NAMALWA (cell line): ENCODE measurements at places on chromosomes 11 and 22.
A peak's percentile ranks its signal among the peaks of the same experiment; 100 is the strongest.

- DNase-seq: no peak
These were observed 542.9 kb downstream of the NTM start for GRCh38 chr11:131913267-131913666.

- DNase-seq: no peak
These were observed 1476.0 kb downstream of the TBC1D22A start for GRCh38 chr22:48238284-48238915.

GRCh38 chr22:36738416-36739020 lies 35.0 kb upstream of the CACNG2 start:
- DNase-seq: no peak

- DNase-seq: no peak
These were observed 15.0 kb downstream of the INCENP start for GRCh38 chr11:62138630-62139425.

GRCh38 chr22:40328546-40329456 lies 17.5 kb upstream of the ADSL start:
- no peak for DNase-seq

- no peak for DNase-seq
These were observed 33.1 kb downstream of the C11orf58 start for GRCh38 chr11:16771350-16772140.

DNA sequence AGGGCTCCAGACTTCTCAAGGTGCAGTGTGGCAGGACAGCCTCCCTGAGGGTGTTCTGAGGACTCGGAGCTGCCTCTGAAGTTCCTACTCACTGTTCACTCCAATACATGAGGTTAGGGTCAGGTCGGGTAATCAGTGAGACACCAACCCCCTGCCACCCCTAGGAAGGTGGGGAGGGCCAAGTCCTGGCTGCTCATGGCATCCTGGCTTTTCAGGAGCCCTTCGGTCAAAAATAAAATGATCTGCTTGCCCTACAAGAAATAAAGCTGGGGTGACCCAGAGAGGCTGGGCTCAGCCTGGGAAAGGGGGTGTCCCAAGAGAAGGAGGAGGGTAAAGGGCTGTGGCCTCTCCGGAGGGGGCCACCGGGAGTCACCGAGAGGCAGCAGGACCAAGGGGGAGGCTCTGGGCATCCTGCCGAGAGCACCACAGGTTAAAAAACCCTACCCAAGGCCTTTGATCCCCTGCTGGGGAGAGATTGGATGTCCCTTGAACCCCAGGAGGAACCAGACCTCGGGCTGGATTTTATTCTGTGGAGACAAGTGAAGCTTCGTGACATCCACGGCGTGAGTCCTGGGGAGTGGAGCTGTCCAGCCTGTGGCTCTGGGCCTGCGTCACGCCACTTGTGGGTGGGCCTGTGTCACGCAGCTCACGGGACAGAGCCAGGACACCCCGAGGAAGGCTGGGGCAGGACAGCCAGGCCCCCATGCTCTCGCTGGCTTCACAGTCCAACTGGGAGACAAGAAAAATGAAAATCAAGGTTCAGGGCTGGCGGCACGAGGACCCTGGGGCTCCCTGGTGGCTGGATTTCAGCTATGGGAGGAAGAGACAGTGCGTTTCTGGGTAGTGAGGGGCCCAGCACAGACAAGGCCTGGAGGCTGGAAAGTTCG lies 102.2 kb upstream of the FGF3 start:
- no peak for DNase-seq

GRCh38 chr22:44555046-44555445 lies 57.0 kb upstream of the RTL6 start:
- DNase-seq: no peak

DNA sequence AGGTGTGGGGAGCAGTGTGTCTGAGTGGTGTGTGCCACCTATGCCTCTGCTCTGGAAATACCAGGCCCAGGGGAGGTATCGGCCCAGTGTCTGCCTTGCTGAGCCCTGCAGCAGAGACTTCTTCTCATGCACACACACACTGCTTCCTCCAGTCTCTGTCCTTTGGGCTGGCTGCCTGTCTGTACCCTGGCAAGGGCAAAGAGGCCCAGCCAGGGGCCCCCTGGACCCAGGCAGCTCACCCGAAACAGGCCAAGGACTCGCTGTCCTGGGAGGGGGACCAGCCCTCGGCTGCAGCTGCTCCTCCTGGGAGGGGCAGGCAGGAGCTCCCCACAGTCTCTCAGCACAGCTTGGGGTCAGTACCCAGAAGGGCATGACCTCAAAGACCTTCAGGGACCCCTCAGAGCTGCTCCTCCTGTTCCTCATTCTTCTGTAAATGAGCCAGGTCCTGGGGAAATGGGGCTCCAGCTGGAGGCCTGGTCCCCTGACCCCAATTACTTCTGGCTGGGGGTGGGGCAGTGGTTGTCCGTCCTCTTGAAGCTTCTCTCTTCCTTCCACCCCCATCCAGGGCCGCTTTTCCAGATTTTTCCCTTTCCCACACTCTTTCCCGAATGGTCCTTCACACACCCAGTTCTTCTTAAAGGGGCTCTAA lies 24.5 kb upstream of the ALX4 start:
- DNase-seq: no peak

GRCh38 chr22:43227239-43227630 lies 40.3 kb upstream of the TTLL12 start:
- no peak for DNase-seq

DNA sequence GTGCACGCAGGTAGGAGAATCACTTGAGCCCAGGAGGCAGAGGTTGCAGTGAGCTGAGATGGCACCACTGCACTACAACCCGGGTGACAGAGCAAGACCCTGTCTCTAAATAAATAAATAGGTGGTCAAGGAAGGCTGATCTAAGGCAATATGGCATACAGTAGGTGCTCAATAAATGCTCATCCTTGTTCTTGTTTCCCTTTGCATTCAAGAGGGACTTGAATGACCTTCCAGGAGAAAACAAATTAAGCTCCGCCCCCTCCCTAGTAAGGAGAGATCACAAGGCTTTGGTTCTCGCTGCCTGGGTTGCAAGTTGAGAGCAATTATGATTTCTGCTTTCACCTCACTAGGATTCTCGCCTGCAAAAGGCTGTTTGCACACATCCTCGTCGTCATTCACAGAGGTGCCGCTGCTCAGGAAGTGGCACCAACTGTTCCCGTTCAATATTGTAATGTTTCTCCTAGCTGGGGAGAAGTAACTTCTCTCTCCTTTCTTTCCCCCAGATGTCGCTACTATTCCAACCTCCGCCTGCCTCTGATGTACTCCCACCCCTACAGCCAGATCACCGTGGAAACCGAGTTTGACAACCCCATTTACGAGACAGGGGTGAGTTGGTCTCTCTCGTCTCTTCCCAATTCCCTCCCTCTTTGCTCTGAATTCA lies 51.8 kb upstream of the ASPHD2 start:
- no peak for DNase-seq

DNA sequence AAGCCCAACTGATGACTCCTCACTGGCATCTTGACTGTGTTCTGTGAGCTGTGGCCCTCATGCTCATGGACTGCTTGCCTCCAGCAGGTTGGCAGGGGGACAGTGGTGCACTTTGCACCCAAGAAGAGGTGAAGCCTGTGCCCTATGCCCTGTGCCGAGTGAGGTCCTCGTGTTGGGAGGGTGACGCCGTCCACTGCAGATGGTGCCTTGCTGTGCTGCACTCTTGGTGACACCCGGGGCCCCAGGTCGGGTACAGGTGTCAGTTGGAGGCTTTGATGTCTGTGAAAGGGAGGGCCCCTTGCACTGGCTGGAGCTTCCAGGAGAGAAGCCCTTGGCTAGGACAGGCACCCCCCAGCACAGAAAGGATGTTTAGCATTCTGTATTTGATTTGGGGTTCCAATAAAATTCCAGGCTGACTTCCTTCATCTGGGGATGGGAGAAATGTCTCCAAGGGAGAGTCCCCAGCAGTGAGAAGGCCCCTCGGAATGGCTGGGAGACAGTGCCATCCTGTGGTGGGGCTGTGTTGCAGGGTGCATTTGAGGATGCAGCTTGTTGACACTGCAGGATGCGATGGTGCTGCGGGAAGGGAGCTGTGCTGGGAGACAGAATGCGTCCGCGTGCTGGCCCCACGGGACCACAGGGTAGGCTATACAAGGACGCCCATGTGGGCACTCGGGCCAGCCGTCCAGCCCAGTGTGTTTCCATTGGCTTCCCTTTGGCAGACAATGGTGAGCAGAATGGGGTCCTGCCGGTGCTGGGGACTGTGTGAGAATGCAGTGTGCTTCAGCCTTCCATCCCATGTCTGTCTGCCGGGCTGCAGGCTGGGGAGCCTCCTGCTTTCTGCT lies 2.5 kb upstream of the ZDHHC8 start:
- DNase-seq: peak; percentile 67

DNA sequence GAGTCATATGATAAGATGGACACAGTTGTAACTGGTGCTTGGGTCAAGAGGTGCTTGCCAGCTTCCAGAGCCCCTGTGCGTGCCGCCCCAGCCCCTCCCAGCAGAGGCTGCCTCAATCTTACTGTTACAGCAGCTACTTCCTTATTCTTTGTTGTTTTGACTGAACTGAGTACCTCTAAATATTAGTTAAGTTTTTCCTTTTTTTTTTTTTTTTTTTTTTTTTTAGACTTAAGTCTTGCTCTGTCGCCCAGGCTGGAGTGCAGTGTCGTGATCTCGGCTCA lies 8.8 kb downstream of the ZBED4 start:
- no peak for DNase-seq

- DNase-seq: no peak
These were observed 8.4 kb downstream of the MSANTD2 start for GRCh38 chr11:124791626-124792341.

DNA sequence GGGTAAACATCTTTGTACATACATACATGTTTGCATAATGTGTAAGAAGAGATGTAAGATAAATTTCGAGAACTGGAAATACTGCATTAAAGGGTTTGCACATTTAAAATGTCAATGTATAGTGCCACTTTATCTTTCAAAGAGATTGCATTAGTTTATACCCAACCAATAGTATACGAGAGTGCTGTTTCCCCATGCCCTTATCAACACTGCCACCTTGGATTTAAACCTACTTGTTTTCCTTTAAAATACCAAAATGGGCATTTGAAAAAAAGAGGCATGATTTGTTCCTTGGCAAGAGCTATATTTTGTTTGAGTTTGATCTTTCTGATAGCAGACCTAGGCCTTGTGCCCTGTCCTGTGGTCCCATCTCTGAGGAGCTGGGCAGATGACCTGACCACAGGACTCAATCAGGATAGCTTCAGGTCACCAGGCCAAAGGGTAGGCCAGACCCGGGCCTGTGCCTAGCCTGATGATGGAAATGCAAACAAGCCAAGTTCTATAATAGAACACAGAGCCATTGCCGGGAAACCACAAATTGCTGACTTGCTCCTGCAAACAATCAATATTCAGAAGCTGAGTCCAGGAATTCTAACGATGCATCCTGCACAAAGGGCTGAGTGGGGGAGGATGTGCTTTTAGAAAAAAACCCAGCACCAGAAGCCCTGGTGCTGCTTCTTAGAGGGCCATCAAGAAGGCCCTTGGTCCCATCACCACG lies 16.9 kb upstream of the ALG8 start:
- DNase-seq: no peak

GRCh38 chr22:46476547-46476941 lies 60.9 kb downstream of the CELSR1 start:
- peak; percentile 8 for DNase-seq

- peak; percentile 79 for DNase-seq
These were observed 3.2 kb downstream of the ST14 start for GRCh38 chr11:130162733-130163132.

DNA sequence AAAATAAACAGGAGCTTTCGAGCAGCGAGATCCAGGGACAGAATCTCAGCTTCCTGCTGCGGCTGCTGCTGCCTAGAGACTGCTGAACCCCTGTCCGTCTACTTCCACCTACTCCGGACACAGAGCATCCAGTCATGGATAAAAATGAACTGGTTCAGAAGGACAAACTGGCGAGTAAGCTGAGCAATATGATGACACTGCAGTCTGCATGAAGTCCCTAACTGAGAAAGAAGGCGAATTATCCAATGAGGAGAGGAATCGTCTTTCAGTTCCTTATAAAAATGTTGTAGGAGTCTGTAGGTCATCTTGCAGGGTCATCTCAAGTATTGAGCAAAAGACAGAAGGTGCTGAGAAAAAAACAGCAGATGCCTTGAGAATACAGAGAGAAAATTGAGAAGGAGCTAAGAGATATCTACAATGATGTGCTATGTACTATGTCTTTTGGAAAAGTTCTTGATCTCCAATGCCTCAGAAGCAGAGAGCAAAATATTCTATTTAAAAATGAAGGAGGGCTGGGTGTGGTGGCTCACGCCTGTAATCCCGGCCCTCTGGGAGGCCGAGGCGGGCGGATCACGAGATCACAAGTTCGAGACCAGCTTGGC lies 11.1 kb upstream of the MS4A2 start:
- no peak for DNase-seq

DNA sequence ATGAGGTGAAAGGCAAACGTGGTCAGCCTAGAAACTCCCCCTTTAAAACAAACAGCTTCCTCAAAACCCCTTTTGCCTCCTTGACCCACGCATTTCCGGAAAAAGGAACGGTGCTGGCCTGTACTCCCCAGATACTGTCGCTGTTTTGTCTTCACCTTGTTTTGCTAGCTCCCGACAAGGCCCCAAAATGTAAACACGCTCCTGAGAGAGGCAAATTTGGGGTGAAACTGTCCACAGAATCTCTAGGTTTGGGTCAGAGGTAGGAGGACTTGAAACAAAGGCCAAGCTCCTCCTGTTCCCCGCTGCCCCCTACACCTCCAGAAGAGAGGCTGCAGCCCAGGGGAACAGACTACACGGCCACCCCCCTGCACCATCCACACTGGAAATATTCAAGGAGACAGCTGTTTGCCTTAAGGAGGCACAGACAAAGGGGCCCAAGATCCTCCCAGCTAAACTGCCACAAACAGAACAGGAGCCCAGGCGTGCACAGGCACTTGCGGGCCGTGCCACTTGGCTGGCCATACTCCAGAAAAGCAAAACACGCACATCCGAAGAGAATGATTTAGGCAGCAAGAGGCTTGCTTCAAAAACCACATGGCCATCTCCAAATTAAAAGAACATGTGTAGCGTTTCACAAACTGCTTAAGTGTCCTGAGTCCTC lies 160.5 kb upstream of the GRK3 start:
- peak; percentile 29 for DNase-seq

DNA sequence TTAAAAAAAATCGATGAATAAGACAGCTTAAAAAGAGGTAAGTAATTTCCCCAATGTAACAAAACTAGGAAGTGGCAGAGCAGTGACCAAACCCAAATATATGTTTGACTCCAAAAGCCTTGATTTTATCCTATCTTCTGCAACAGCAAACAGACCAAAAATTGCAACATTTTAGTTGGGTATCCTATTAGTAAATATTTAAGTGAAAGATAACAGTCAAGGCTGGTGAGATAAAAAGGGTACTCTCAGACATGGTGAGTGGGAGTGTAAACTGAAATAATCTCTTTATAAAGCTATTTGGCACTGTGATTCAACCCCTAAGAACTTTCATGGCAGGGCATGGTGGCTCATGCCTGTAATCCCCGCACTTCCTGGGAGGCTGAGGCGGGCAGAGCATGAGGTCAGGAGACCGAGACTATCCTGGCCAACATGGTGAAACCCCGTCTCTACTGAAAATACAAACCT lies 1.9 kb upstream of the RDX start:
- DNase-seq: no peak

GRCh38 chr22:29138556-29139305 lies 65.9 kb downstream of the KREMEN1 start:
- no peak for DNase-seq
